ENCODE measurements at places on chromosomes 3 and 15. TPM values are rescaled to one million over a fixed set of nuclear protein-coding genes. Genes with fewer than 3 reads are reported as not detected.

Gene SST
- not detected for total RNA-seq

Gene ANKDD1A
- 2.8 TPM for total RNA-seq

Gene DYNLT2B
- total RNA-seq: 4.2 TPM

Gene TRIM71
- not detected for total RNA-seq

Gene EEFSEC
- 4.5 TPM for total RNA-seq

Gene DNAH1
- total RNA-seq: 2.0 TPM

Gene PPP2R3A
- 46.7 TPM for total RNA-seq

DNA sequence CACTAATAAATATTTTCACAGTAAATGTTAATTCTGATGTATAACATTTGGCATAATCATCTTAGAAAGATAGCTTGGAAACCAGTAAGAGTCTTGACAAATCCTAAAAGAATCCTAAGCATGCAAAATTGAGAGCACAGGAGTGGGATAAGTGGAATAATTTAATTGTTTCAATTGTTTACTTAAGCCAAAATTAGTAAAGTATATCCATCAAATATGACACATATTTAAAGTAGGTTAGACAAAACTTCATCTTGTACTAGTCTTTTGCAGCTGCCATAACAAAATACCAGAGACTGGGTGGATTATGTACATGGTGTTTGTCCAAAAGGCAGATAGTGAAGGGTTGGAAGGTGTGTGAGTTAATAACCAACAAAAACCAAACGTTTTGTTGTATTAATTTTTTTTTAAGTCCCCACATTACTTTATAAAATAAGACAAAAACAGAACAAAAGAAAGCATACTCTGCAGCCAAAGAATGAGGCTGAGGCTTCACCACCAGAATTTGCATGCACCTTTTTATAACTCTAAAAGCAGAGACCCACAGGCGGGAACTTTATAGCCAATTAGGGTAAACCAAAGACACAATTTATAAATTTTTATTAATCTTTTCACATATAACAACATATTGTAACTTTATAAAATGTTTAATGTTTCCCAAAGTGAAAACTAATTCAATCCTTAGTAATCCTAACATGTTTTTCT, 41.9 kb upstream of the CD200R1L start:
- DNase-seq: peak; percentile 8

DNA sequence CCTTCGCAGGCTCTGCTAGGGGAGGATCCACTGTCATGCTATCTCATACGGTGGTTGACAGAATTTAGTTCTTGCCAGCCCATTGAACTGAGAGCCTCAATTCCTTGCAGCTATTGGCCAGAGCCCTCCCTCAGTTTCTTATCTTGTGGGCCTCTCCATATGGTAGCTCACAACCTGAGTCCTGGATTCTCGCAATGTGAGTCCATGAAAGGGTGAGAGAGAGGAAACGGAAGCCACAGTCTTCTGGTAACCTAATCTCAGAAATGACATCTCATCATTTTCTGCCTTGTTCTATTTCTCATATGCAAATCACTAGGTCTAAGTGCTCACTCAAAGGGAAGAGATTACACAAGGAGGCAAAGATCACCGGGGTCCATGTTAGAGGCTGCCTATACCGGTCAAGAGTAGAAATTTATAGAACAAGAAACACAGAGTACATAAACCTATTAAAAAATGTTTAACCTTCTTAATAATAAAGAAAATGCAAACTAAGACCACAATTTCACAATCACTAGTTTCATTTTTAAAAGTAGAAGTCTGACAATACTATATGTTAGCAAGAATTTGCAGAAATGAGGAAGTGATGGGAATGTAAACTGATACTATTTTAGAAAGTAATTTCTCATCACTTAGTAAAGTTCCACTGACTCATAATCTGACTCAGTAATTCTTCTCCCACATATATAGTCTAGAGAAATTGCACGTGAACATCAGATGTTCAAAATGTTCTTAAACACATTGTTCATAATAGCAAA, 378.4 kb upstream of the AGTR1 start:
- DNase-seq: peak; percentile 90

DNA sequence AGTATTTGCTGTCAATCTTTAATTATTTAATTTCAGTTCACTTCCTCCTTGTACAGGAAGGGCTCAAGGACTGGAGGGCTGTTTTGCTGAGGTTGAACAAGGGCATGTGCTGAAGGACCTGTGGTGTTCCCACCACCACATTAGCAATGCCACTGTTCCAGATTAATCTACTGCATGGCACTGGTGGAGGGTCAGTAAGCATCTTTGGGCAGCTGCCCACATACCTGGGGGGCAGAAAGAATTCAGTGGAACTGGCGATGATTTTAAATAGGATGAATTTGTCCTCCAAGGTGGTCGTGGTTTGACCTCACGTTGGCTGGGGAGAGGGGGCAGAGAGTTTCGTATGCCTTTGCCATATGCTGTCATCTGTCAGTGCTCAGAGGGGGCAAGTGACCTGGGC, 244.8 kb downstream of the TLE3 start:
- DNase-seq: no peak

- peak; percentile 99 for DNase-seq
Observed at GRCh38 chr3:45551214-45552010, 43.1 kb upstream of the LIMD1 start.

DNA sequence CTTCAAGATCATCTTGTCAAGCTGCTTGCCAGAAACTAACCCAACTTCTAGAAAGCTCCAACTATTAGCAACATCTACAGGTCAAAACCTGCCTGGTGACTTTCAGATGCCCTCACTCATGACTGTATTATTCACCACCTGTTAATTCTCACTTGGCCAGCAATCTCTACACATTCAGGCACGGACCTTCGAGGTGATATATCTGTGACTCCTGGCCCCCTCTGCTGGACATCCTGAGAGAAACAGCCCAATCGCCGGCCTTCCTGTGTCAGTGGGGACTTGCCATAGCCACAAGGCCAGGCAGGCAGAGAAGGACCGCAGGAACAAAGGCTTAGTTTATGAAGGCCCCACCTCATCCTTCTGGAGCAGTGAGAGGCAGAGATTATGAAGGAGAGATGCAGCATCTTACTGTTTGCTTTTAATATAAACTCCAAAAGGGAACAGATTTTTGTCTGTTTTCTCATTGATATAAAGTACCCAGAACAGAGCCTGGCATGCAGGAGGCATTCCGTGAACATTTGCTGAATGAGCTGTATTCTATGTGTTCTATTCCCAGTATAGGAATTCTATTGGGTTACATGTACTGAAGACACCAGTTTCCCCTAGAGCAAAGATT, 24.4 kb upstream of the OCA2 start:
- peak; percentile 76 for DNase-seq

DNA sequence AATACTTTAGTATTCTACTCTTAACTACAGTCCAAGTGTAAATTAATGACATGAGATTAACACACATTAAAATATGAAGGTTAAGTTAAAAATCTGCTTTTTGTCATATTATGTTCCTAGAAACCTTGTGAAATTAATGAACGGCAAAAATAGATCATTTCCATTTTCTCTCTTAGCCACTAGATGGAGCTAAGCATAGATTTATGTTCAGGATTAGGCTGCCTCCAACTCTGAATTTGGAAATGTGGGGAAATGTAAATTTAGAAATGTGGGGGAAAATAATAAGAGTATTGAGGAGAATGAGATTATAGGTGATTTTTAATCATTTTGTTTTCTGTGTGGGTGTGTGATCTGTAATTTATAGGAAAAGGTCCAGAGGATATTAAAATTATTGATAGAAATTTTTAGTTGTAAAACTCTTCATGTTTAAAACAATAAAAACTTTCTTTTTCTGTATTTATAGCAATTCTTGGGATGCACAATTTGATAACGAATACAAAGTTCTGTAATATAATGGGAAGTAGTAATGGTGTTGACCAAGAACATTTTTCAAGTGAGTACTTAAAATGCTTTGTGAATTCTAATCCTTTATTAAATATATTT, 59.2 kb downstream of the TMOD3 start:
- DNase-seq: peak; percentile 31

- DNase-seq: no peak
Observed at GRCh38 chr3:37453393-37454389, 279.3 kb upstream of the LRRFIP2 start.

- DNase-seq: peak; percentile 49
Observed at GRCh38 chr3:194312743-194313281, 38.3 kb downstream of the CPN2 start.

DNA sequence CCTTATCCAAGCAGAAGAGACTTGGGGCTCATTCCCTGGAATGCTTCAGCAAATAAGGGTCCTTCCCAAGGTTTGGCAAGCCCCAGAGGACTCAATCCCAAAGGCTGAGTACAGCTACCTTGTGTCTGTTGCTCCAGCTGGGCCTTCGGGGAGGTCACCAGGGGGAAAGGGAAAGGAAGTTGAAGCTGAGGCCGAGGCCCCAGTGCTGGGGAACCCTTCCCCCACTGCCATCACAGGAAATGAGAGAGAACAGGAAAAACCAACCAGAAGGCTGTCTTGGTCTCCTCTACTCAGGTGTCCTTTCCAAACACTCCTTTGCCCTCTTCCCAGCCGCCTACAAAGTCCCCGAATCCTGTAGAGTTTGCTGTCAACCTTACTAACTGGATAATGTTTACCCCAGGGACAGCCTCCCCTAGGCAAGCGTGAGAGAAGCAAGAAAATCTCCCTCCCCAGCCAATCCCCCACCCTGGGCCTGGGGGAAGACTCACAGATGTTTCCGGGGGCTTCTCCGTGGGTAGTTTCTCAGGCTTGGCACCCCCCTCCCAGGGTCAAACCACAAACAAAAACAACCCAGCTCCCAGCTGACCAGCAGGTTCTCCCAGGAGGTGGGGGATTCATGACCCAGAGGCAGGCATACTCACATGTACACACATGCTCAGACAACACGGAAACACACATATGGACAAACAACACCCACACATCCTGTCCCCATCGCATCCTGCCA, 5.5 kb downstream of the CSRNP1 start:
- DNase-seq: peak; percentile 75

DNA sequence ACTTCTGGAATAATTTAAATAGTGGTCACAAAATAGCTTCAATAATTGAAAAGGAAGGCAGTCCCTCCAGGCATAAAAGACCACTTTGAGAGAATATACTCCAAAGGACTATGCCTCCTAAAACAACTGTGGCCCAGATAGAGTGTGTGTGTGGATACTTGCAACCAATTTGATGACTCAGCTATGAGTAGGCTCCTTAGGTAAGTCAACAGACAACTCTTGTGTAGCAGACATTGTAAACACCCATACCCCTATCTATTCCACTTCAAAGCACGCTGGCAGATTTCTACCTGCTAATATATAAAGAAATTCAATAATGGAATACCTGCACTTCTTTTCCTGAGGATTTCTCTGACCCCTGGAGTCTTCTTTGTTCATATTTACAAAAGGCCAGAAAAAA, 254.5 kb downstream of the NEK10 start:
- DNase-seq: peak; percentile 50

GRCh38 chr15:33912326-33912725, 56.0 kb upstream of the CHRM5 start:
- DNase-seq: no peak

DNA sequence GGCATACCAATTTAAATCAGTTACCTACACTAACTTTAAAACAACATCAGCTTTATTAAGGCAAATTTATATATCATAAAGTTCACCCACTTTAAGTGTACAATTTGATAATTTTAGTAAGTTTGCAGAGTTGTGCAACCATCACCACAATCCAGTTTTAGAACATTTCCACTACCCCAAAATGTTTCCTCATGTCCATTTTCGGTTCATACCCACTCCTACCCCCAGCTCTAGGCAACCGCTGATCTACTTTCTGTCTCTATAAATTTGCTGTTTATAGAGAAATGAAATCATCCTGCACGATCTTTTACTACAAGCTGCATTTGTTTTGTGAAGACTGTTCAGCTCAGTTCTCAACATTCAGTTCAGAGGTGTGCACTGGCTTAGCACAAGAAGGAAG, 31.5 kb upstream of the FAM81A start:
- no peak for DNase-seq

DNA sequence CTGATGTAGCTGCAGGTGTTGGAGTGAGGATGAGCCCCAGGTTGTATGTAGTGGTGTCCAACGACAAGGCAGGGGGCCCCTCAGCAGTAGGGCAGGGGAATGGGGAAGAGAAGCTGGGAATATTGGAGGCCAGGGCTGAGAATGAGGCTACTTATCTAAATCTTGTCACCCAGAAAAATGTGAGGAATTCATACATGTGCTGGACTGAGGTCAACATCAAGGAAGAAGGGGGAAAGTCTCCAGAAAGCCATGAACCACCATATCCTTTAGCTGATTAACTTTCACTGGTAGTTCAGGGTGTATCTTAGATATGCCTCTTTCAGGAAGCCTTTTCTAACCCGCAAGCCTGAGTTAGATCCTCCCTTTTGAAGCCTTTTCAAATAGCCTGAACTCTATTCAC, 22.6 kb upstream of the FSTL1 start:
- DNase-seq: no peak

DNA sequence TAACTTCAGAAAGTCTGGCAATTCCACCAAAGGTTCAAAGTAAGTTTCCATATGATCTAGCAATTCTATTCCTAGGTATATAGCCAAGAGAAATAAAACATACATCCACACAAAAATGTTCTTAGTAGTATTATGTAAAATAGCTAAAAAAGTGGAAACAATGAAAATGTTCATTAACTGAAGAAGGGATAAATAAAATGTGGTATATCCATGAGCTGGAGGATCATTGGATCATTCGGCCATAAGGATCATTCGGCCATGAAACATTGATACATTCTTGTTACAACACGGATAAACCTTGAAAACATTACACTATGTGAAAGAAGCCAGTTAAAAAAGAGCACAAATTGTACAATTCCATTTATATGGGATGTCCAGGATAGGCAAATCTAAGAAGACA, 2.4 kb downstream of the KPNA4 start:
- no peak for DNase-seq

- DNase-seq: peak; percentile 4
Observed at GRCh38 chr15:90266061-90266431, 574 bp downstream of the NGRN start.

DNA sequence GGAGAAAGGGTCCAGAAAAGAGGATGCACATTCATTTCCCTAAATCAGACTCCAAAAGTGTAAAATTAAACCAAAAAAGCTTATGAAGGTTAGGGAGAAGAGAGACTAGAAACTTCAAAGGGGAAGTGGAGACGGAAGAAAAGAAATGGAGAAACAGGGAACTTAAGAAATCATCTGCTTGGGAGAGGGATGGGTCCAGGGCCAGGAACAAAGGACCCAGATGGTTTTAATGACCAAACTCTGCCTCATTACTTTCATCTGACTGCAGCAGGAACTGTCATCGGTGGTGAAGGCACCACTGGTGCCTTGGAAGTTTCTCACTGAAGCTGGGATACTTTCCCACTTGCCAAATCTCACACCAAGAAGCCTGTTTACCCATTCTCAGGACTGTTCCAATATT, 70.5 kb upstream of the SLC4A7 start:
- DNase-seq: no peak

DNA sequence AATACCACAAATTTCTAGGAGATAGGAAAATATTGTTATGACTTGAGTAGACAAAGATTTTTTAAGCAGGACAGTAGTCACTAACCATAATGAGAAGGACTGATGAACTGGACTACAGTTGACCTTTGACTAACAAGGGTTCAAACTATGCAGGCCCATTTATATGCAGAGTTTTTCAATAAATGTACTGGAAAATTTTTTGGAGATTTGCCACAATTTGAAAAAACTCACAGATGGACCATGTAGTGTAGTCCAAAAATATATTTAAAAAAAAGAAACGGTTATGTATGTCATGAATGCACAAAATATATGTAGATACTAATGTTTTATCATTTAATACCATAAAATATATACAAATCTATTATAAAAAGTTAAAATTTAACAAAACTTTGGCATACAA, 151.8 kb downstream of the LRRN1 start:
- no peak for DNase-seq
